ENCODE measurements at places on chromosomes 5 and 9. TPM values are rescaled to one million over a fixed set of nuclear protein-coding genes. Genes with fewer than 3 reads are reported as not detected.

DNA sequence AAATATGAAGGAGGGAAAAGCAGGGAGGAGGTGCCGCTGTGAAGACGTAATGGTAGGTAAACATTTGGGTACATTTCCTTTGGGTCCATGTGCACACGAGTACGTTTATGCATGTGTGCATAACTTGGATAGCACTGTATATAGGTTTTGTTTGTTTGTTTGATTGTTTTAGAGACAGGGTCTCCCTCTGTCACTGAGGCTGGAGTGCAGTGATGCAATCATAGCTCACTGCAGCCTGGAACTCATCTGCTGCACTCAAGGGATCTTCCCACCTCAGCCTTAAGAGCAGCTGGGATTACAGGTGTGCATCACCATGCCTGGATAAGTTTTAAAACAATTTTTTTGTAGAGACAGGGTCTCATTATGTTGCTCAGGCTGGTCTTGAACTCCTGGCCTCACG is 94.0 kb downstream of the THBS4 start:
- peak overlapping the region; percentile 99 for H3K27ac ChIP-seq
- H3K4me3 ChIP-seq: peak overlapping the region; percentile 28
- H3K36me3 ChIP-seq: peaks cover 7% of the 10 kb centered on the region
- H3K4me1 ChIP-seq: peaks cover 49% of the 10 kb centered on the region

Gene FRRS1L
- not detected for total RNA-seq

GRCh38 chr5:109704282-109704952 is 14.7 kb downstream of the MAN2A1 start:
- no peak for DNase-seq
- no peaks in the 10 kb centered on the region for H3K27me3 ChIP-seq
- no peak overlapping the region for H3K4me3 ChIP-seq
- no peaks in the 10 kb centered on the region for H3K36me3 ChIP-seq
- no peak overlapping the region for H3K27ac ChIP-seq

DNA sequence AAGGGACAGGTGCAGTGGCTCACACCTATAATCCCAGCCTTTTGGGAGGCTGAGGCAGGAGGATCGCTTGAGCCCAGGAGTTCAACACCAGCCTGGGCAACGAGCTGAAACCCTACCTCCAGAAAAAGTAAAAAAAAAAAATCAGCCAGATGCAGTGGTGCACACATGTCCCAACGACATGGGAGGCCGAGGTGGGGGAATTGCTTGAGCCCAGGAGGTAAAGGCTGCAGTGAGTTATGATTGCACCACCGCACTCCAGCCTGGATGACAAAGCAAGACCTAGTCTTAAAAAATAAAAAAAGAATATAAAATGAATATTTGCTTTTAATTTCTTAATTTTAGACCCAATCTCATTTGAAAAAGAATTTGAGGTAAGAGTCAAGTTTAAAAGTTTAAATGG is 143.5 kb downstream of the LPAR1 start:
- H3K27ac ChIP-seq: no peak overlapping the region
- DNase-seq: no peak
- H3K4me3 ChIP-seq: no peak overlapping the region
- no peaks in the 10 kb centered on the region for H3K36me3 ChIP-seq
- H3K27me3 ChIP-seq: no peaks in the 10 kb centered on the region
- no peaks in the 10 kb centered on the region for H3K4me1 ChIP-seq

DNA sequence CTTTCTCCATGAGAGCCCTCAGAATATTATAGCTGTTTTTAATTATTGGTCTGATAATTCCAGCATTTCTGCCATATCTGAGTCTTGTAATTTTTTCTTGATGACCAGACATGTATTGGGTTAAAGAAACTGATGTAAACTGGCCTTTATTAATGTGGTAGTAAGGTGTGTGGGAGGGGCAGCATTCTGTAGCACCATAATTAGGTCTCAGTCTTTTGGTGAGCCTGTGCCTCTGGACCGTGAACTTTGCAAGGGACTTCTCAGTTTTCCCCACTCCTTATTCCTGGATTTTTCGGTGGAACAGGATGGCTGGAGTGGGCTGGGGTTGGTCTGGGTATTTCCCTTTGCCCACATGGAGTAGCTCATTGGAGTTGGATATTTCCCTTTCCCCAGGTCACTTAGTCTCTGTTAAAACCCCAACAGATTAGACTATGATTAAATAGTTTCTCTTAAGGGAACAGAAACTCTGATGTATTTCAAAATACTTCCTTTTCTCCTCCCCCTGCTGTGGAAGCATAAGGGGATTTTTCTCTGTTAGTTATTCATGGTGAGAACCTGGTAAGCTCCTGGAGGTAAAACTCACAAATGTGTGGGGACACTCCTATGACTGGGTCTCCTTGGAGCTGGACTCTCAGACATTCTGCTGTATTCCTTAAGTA is 52.4 kb downstream of the FSD1L start:
- H3K4me3 ChIP-seq: no peak overlapping the region
- DNase-seq: no peak
- H3K36me3 ChIP-seq: peaks cover 7% of the 10 kb centered on the region
- H3K4me1 ChIP-seq: peaks cover 3% of the 10 kb centered on the region

Gene ZNF454
- total RNA-seq: not detected

- DNase-seq: no peak
- peaks cover 23% of the 10 kb centered on the region for H3K4me1 ChIP-seq
- no peaks in the 10 kb centered on the region for H3K36me3 ChIP-seq
- H3K27ac ChIP-seq: peak overlapping the region; percentile 99
- H3K27me3 ChIP-seq: no peaks in the 10 kb centered on the region
These were observed 1.2 kb downstream of the C9orf72 start for GRCh38 chr9:27572061-27572460.

Gene WHRN
- 18.2 TPM for total RNA-seq

DNA sequence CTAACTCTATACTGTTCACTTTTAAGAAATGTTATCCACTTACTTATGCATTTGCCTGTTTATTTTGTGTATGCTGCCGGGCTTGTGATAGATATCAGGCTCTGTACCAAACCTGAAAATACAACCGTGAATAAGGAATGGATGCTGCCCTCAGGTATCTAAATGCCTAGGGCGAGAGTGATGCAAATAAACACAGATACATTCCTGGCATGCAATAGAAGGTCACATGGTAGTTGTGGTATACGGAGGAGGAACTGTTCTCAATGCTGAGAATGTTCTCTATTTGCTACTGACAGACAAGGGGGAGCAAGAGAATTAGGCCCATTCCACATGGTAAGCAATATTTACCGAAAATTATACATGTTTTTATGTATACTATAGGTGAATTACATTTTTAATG is 227.8 kb downstream of the ICE1 start:
- no peak overlapping the region for H3K27ac ChIP-seq
- DNase-seq: no peak
- H3K36me3 ChIP-seq: no peaks in the 10 kb centered on the region
- H3K4me1 ChIP-seq: no peaks in the 10 kb centered on the region
- H3K4me3 ChIP-seq: no peak overlapping the region

GRCh38 chr9:2180704-2181103 is 165.6 kb downstream of the SMARCA2 start:
- no peak overlapping the region for H3K27ac ChIP-seq
- no peak for DNase-seq
- H3K27me3 ChIP-seq: no peaks in the 10 kb centered on the region

- DNase-seq: no peak
- no peaks in the 10 kb centered on the region for H3K36me3 ChIP-seq
- no peaks in the 10 kb centered on the region for H3K4me1 ChIP-seq
These were observed 561.4 kb upstream of the FAM174A start for GRCh38 chr5:99973779-99974178.

Gene COL5A1
- total RNA-seq: 4.2 TPM

Gene SHROOM1
- total RNA-seq: not detected

DNA sequence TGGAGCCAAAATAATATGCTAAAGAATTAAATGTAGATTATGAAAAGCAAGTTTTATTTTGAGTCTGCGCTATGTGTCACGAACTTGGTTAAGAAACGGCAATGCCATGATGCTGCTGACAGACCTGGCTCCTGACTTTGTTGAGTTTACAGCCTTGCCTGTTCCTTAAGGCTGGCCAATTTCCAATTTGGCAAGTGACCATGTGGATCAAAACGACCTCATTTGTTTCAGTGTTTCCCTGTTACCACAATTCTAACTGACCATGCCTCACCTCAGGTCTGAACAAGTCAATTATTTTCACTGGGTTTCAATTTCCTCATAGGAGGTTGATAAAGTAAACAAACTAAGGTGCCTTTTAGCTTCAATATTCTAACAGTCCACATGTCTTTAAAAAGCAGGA is 461.4 kb downstream of the ZNF608 start:
- no peaks in the 10 kb centered on the region for H3K4me1 ChIP-seq
- H3K36me3 ChIP-seq: no peaks in the 10 kb centered on the region
- no peak overlapping the region for H3K4me3 ChIP-seq
- no peak overlapping the region for H3K27ac ChIP-seq

Measured in T-helper 17 cell (primary cell).